NCI-H1930 (cell line): ENCODE measurements at places on chromosomes 7 and 10.

- DNase-seq, result no peak
Observed at GRCh38 chr10:33136781-33137180, 178.8 kb upstream of the ITGB1 start.

DNA sequence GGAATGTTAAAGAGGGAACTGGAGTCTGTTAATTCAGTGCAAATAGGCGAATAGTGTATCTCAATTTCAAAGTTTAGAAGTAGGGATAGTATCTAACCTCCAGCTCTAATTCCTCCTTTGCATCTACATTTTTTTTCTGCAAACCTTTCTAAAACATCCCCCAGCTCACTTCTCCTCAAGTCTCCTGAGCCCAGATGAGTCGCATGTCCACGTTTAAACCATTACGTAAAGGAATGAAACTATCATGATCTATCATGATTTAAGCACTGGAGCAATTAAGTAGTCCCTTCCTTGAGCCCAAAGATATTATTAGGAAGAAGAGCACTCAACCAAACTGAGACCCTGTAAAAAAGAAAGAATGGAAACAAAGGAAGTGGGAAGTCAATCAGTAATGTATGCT is 29.9 kb downstream of the GPR22 start:
- no peak for DNase-seq

DNA sequence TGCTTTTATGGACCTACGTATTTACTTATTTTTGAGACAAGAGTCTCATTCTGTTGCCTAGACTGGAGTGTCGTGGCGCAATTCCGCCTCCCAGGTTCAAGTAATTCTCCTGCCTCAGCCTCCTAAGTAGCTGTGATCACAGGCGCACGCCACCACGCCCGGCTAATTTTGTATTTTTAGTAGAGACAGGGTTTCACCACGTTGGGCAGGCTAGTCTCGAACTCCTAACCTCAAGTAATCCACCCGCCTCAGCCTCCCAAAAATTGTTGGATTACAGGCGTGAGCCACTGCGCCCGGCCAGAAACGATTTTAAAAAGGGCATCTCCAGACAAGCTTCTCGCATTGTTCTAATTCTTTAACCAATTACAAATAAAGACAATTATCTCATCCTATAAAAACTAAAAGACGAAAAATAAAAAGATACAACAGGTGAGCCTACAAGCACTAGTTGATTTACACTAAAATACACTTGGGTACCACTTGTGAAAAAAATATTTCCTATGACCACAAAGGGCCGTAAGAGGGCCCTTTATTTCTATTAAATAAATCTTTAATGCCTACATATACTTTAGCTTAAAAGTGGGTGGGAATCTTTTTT is 2.4 kb downstream of the TRA2A start:
- no peak for DNase-seq

GRCh38 chr10:61024151-61024855 is 80.3 kb upstream of the RHOBTB1 start:
- DNase-seq, result no peak

GRCh38 chr10:17479015-17479615 is 24.7 kb upstream of the ST8SIA6 start:
- no peak for DNase-seq

DNA sequence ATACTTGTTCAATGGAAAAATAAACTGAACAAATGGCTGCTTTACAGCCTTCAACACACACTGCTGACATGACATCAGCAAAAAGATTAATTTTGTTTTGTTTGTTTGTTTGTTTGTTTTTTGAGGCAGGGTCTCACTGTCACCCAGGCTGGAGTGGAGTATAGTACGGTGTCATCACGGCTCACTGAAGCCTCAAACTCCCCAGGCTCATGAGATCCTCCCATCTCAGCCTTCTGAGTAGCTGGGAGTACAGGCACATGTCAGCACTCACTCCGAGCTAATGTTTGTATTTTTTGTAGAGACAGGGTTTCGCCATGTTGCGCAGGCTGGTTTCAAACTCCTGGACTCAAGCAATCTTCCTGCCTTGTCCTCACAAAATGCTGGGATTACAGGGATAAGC is 10.9 kb downstream of the TARP start:
- no peak for DNase-seq

DNA sequence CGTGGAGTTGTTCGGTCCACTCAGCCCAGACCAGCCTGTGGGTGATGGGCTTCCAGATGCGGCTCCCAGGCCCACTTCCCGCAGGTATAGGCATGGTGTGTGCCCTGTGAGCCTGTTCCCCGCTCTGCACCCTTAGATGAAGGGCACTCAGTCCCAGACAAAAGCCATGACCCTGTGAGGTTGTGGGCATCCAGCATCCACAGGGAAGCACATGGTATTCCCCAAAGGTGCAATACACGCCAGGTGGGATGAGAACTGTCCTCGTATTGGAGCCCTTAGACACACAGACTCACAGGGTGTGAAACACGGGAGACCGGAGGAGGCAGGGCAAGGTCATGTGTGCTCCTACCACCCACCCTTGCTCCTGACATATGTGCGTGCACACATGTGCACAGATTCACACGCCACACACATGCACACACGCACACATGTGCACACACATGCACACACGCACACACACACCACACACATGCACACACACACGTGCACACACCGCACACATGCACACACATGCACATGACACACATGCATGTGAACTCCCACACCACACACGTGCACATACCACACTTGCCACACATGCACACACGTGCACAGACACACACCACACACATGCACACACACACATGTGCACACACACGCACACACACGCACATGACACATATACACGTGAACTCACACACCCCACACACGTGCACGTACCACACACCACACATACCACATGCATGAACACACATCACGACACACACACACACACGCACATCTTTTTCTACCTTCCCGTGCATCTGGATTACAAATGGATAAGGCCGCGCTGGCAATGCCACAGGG is 319.4 kb downstream of the WDR37 start:
- no peak for DNase-seq

- DNase-seq, result no peak
Observed at GRCh38 chr7:101058355-101058754, 26.9 kb upstream of the TRIM56 start.

GRCh38 chr10:16909271-16909767 is 92.1 kb upstream of the RSU1 start:
- no peak for DNase-seq

GRCh38 chr10:49356944-49357343 is 38.9 kb downstream of the DRGX start:
- no peak for DNase-seq

- no peak for DNase-seq
Observed at GRCh38 chr10:119133949-119134348, 30.0 kb downstream of the DENND10 start.

- no peak for DNase-seq
Observed at GRCh38 chr7:102883098-102883860, 29.5 kb upstream of the LRRC17 start.

- no peak for DNase-seq
Observed at GRCh38 chr10:61899997-61900828, 1.3 kb upstream of the ARID5B start.

- DNase-seq, result no peak
Observed at GRCh38 chr10:75617485-75618155, 186.2 kb downstream of the LRMDA start.

DNA sequence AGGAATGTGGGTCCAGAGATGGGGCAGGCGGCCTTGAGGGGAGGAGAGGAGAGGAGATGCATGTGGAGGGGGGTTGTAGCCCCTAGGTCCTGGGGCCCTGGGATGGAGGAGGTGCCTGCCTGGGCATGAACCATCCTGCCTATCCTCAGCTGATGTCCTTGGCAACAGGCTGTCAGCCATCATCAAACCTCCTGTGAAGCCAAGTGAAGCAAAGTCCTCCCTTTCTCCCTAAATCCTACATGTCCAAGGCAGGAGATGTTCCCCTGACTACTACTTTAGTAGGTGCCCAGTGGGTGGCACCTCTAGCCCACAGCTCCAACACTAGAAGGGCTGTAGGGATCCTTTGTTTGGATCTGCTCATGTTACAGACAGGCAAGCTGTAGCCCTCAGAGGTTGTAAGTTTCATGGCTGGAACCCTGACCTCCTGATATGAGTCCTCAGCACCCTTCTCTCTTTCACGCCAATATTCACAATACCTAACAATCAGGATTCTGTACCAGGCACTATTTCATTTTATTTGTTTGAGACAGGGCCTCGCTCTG is 66.6 kb upstream of the SYPL1 start:
- DNase-seq, result no peak

GRCh38 chr7:117048114-117048866 is 95.0 kb downstream of the ST7 start:
- DNase-seq, result no peak

- no peak for DNase-seq
Observed at GRCh38 chr7:102210787-102211186, 75.9 kb upstream of the SH2B2 start.

GRCh38 chr10:12586741-12587140 is 237.4 kb downstream of the CAMK1D start:
- no peak for DNase-seq

DNA sequence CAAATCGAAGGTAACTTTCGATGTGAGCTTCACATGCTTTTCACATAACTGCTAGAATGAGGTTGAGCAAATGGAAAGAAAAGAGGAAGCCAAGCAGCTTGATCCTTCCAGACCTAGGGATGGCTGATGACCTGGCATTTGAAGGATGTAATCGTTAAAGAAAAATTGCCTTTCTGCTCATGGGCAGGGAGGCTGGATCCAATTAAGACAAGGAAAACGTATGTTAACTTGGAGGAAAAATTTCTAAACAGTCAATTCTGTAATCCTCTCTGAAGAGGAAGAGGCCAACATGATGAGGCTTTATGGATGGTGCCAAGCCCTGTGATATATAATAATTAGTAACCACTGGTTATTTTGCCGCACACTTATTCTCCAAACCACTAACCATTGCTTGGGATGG is 12.5 kb downstream of the GRK5 start:
- no peak for DNase-seq
